Skeletal muscle cell (primary cell): ENCODE measurements at places on chromosomes 11 and 22.

DNA sequence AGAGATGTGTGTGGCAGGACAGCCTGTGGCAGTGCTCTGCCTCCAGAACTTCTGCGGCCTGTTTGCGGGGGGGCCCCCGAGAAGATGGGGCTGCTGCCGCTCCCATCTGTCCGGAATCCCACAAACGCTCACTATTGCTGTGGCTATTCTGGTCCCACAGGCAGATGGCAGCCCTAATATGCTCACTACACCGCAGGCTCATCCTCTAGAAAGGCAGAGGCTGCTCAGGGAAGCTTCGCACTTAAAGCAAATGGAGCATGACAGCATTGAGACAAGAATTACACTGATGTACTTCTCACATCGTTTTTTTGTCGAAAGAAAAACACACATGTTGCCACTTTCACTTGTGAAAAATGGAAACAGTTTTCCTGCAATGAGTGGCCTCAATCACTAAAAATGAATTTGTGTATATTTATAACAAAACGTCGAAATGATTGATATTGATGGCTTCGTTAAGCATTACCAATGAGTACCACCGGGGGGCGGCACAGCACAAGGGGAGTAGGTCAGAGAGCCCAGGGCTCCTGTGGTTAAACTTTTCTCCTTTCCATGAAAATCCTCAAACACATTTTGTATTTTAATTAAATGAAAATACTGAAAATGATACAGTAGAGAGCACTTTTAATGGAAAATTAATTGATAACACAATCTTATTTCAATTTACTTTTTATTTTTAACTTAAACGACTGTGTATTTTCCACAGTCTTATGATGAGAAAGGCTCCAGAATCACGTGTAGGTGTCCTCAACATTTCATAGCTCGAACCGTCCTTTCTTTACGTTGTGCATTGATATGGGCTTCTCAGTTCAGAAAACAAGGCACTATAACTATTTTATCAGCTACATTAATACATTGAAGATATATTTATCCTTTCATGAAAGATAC, 69.1 kb downstream of the CTTN start:
- DNase-seq: no peak

GRCh38 chr11:16883174-16883573, 131.0 kb downstream of the PLEKHA7 start:
- DNase-seq: no peak

DNA sequence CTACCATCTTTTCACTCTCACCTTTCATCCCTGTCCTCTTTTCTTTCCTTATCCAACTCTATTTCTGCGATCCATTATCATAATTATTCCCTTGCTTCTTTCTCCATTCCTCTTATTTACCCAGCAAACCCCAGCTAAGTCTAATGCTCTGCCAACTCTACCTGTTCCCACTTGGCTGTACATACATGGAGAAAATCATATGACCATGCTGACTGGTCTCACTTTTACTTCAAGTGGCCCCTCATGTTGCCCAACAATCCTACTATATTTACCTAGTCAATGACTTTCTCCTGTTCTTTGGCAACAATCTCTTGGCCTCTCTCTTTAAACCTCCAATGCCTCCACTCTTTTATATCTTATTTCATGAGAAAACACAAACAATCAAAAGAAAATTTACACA, 94.1 kb downstream of the USP35 start:
- DNase-seq: no peak

DNA sequence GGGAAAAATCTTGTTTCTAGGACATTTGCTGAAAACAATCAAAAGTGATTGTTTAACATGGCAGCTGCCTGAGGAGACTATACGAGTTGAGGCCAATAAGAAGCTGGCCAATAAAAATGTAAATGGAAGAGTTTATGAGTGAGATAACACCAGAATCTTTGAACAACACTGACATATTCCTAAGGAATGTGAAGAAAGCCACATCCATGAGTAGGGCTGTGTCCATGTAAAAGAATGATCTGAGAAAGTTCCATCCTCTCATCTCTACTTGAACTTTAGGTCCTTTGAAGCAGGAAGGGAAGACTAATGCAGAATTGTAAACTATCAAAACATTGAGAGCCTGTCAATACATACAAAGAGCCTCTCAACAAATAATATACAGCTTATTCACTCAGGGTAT, 6.9 kb upstream of the CHORDC1 start:
- DNase-seq: no peak

DNA sequence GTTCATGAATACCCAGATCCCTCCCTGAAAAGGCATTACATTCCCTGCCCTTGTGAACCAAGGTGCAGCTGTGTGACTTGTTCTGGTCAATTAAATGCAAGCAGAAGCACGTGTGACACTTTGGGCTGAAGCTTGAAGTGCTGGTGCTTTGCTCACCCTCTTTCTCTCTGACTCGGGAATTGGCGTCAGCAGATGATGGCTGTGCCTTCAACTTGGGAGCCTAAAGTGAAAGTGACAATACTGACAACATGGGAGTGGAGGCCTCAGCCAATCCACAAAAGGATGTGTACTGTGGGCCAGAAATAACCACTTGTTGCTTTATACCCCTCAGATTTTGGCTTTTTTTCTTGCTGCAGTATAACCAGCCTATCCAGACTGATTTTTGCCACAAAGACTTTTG, 148.3 kb upstream of the THY1 start:
- no peak for DNase-seq

- no peak for DNase-seq
Measured at GRCh38 chr11:107050121-107050520, 31.8 kb upstream of the GUCY1A2 start.

GRCh38 chr22:36659762-36660509, 43.6 kb downstream of the CACNG2 start:
- peak; percentile 68 for DNase-seq

GRCh38 chr22:27133681-27134314, 476.4 kb downstream of the MIAT start:
- DNase-seq: no peak

- no peak for DNase-seq
Measured at GRCh38 chr11:17719938-17720795, 796 bp downstream of the MYOD1 start.

DNA sequence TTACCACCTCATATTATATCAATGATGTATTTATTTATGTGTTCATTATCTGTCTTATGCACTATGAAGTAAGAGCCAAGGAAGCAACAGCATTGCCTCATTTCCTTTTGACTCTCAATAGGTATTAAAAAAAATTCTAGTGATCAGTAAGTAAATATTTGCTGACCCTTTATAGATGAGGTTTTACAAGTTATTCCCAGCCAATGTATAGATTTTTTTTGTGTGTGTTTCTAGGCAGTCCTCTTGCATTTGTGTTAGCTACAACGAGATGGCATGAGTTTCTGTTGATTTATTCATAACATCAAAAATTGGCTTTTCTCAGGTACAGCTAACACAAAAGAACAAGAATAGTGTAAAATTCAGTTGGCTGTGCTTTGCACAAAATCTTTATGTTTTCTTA, 4.7 kb downstream of the OR1S2 start:
- no peak for DNase-seq

DNA sequence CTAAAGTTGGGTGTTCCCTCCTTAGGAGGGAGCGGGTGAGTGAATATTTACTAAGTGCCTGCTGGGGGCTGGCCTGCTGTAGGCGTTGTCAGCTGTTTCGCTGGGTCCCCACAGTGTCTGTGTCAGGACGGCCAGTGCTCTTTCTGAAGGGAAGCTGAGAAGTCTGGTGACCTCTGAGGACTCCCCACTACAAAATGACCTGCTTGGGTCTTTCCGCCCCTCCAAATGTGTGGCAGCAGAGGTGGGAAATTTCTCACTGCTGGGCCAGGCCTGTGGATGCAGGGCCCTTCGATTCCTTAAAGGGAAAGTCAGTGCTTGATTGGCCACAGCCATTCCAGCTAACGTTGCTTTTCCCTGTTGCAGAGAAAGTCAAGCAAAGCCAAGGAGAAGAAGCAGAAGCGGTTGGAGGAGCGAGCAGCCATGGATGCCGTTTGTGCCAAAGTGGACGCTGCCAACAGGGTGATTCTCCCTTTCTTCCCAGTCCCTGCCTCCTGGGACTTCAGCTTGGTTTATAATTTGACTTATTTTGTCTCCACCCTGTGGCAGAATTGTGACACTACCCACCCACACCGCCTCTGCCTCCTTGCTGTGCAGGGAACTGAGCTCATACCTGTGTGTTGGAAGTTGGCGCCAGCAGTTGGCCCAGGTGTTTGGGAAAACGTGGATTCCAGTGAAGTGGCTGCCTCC, 6.8 kb downstream of the NAA40 start:
- no peak for DNase-seq

GRCh38 chr11:94000659-94001058, 20.5 kb upstream of the HEPHL1 start:
- DNase-seq: no peak

DNA sequence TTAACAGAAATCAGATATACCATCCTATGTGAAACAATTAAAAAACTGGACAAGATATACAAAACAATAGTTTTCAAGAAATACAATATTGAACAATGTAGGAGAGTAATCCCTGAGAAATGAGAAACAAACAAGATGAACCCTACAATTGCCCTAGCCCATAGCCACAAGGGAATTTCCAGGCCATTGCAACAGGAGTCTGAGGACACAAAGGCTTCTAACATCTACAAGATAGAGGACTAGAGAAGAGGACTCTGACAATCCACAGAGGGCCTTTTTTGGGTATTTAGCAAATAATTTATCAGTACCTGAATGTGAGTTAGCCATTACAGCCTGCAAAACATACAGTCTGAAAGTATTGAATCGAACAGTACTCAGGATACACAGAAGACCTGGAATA, 251.7 kb downstream of the GRM5 start:
- DNase-seq: no peak

- DNase-seq: no peak
Measured at GRCh38 chr11:95324826-95325225, 93.8 kb upstream of the SESN3 start.

- DNase-seq: no peak
Measured at GRCh38 chr22:20111045-20111688, 4.7 kb upstream of the RANBP1 start.

- DNase-seq: no peak
Measured at GRCh38 chr22:40450616-40451015, 80.2 kb downstream of the SGSM3 start.

DNA sequence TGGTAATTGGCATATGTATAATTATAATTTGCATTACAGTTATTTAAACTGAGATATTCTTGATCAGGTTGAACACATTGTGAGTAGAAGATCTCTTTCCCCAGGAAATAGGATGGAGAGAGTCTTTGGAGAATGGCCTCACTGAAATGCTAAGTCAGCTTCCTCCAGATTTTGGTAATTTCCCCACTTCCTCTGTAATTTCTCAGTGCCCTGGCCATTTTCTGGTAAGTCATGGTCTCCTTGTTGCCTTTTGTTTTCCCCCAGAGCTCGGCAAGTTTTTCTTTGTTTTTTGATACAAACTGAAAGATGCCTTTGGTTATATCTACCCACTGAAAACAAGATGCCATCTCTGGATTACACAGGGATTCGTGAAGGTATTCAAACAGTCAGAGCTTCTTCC, 12.8 kb upstream of the FBXO3 start:
- DNase-seq: no peak

GRCh38 chr11:110522471-110522870, 92.7 kb downstream of the FDX1 start:
- no peak for DNase-seq

DNA sequence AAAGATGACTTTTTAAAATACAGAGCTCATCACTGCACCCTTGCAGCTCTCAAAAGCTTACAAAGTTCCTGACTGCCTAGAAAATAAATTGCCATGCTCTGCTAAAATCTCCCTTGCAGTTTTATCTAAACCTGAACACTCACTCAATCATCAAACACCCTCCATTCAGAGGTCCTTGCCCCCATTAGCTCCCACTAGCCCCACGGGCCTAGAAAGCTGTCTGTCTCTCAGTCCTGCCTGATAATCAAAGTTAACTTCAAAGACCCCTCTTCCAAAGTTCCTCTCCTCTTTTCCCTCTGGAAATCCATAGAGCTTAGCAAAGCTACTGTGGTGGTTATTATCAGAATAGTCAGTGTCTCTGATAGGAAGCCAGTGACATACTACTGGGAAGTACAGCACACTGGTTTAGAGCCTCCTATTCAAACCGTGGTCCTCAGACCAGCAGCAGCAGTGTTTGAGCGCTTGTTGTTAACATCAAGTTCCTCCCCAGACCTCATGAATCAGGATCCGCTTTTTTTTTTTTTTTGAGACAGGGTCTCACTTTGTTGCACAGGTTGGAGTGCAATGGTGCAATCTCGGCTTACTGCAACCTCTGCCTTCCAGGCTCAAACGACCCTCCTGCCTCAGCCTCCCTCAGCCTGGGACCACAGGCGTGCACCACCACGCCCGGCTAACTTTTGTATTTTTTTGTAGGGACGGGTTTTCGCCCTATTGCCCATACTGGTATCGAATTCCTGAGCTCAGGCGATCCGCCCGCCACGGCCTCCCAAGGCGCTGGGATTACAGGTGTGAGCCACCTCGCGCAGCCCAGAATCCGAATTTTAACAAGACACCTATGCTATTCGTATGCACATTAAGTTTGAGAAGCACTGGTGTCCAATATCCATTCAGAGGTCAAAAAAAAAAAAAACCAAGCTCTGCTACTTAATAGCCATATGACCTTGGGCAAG, 1.2 kb downstream of the NDUFC2 start:
- no peak for DNase-seq

GRCh38 chr11:2580571-2581001, 119.2 kb downstream of the KCNQ1OT1 start:
- no peak for DNase-seq
